Fibroblast of skin of left quadriceps (primary cell): ENCODE measurements at places on chromosomes 5 and 9.

- DNase-seq: peak; percentile 91
Measured at GRCh38 chr5:42840269-42840668, 28.6 kb upstream of the SELENOP start.

GRCh38 chr5:90161414-90161813 lies 248.1 kb downstream of the CETN3 start:
- DNase-seq: peak; percentile 12

DNA sequence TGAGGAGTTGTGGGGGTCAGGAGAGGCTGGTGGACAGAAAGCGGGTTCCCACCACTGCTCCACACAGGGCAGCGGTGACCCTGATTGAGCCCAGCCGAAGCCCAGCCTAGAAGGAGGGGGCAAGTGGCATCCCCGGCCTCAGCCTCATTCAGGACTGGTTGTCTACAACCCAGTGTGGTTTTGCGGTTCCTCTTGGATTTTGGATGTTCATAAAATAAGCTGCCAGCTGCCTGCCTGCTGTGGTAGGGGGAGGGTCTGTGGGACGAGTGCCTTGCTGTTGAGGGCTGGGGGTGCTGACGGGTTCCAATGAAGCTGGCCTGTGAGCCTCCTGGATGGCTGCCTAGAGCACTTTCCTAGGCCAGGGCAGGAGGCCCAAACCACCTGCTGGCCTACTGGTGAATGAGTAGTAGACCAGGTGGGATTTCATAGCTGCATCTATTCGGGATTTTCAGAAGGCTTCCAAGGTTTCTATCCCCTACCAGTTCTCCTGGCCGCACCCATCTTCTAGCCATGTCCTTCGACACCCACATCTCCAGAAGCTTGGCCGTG lies 102.4 kb downstream of the NDFIP1 start:
- no peak for DNase-seq

GRCh38 chr5:139248826-139249453 lies 44.6 kb upstream of the MATR3 start:
- no peak for DNase-seq

DNA sequence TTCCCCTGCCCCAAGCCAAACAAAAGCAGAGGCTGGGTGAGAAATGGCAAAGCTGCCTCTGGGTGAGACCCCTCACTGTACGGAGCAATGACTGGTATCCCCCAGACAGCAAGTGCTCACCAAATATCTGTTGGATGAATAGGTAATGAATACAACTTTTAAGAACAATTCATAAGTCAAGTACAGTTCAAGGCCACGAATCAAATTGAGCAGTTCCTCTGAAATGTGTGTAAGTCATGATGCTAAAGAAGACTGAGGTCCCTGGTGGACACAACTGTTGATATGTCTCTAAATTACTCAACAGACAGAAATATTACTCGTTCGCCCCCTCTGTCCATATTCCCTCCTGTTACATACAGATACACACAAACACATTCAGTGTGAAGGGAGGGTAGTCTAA lies 160.7 kb downstream of the GLIS3 start:
- no peak for DNase-seq

GRCh38 chr9:101375546-101375945 lies 9.3 kb downstream of the BAAT start:
- DNase-seq: no peak

GRCh38 chr5:124878583-124879342 lies 132.3 kb upstream of the ZNF608 start:
- no peak for DNase-seq

DNA sequence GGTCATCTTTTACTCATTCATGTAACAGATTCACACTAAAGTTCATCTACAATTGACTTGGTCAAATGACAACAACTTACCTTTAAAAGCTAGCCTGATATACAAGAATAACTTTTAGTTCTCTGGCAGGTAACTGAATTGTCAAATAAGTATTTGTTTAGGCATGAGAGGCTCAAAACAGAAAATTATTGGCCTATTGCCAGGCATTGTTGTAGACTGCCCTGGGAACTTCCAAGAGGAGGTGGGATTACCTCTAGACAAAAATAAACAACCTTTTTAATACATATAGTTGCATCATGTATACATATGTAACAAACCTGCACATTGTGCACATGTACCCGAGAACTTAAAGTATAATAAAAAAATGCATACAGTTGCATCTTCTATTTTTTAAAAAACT lies 18.2 kb upstream of the SLCO4C1 start:
- no peak for DNase-seq

- DNase-seq: no peak
Measured at GRCh38 chr5:132489051-132489770, 1.4 kb downstream of the IRF1 start.

GRCh38 chr5:74578356-74579044 lies 62.0 kb downstream of the ENC1 start:
- no peak for DNase-seq

- DNase-seq: no peak
Measured at GRCh38 chr9:23496489-23497136, 329.4 kb downstream of the ELAVL2 start.

DNA sequence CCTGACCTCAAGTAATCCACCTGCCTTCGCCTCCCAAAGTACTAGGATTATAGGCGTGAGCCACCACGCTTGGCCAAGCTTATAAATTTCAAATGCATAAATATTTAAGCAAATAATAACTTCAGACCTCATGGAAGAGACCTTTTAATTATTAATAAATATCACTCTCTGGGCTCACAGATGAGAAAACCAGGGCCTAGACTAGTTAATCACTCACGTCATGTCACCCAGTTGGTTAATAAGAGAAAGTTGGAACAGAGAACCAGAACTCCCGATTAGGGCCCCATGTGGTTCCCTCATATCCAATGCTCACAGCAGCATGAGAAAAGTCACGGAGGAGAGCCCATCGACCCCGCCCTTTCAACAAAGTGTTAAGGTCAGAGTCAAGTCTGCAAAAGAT lies 79.3 kb downstream of the EPB41L4A start:
- no peak for DNase-seq

- no peak for DNase-seq
Measured at GRCh38 chr5:38643616-38644015, 87.2 kb upstream of the LIFR start.
